ENCODE measurements at places on chromosomes 7 and 10.

DNA sequence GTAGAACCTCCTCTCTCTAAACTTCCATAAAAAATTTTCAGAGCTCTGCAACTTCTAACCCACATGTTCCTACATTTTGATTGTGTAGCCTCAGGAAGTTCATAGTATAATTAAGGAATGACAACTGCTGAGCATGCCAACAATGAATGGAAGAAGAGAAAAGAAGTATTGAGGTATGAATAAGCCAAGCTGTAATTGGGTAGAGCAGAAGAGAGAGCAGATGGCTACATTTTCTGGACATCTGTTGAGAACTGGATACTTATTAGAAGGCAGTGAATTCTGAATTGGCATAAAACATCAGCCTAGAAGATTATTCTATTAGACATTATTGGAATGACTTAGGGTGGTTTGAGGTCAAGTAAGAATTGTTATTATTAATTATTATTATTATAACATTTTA, 728.3 kb upstream of the PHF14 start:
- DNase-seq, result no peak

DNA sequence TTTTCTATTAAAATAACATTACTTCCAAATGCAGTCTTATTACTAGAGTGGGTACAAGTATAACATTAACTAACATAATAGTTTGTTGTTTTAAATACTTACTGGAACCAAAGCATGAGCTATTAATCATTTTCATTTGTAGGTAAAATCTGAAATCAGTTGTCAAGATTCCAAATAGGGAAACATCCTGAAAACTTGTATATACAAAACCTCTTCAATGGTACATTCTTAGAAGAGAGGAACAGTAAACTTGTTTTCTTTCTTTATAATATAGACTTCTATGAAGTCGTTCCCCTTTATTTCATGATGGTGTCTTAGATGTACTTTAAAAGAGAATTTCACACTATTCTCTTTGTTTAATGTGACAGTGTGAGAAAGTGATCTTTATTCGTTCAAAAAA, 85.9 kb downstream of the VTI1A start:
- no peak for DNase-seq

DNA sequence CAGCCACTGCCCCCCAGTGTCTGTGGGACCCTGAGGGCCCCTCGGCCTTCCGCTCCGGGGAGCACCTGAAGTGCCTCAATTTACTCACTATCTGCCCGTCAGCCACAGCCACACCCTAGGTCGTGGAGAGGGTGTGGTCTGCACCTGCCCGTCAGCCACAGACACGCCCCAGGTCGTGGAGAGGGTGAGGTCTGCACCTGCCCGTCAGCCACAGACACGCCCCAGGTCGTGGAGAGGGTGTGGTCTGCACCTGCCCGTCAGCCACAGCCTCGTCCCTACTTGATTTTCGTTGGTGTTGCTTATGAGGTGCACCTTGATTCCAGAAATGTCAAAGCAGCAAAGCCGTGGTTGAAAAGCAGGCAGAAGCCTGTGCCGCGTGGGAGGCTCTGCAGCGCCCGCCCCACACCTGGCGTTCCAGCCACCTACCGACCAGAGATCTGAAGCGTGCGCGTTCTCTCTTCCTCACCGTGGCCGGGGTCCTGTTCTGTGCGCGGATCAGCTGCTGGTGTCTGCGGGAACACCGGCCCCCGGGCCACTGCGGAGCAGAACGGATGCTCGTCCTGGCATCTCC, 101.6 kb downstream of the DYNC2I1 start:
- DNase-seq, result peak; percentile 11

- no peak for DNase-seq
Observed at GRCh38 chr7:122136639-122137245, 7.3 kb downstream of the AASS start.

DNA sequence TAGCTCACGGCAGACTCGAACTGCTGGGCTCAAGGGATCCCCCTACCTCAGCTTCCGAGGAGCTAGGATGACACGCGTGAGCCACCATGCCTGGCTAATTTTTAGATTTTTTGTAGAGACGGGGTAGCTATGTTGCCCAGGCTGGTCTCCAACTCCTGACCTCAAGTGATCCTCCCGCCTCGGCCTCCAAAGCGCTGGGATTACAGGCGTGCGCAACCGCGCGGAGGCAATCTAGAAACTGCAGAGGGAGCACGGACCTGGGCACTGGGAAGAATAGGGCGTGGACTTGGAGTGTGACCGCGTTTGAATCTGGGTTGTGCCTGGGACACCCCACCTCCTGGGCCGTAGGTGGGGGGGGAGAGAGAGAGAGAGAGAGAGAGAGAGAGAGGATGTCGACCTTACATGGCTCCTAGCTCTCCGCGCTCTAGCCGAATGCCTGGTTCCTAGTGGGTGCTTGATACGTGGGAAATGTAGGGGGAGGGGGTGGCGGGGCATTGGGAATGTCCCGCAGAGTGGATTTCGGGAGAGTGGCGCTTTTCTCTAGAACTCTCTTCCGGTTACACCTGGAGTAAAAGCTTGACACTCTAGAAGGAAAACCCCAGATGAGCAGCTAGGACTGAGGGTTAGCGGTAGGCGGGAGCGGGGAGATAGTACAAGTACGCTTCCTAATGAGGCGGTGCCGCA, 1.2 kb upstream of the MAP3K8 start:
- no peak for DNase-seq

GRCh38 chr7:100693312-100694097, 545 bp downstream of the GIGYF1 start:
- no peak for DNase-seq

Data from T-helper 1 cell (primary cell).